ENCODE measurements at places on chromosomes 6 and 20. TPM values are rescaled to one million over a fixed set of nuclear protein-coding genes. Genes with fewer than 3 reads are reported as not detected.

The SIRPD gene
- not detected for total RNA-seq

The KCNK16 gene
- not detected for total RNA-seq

The PPP1R16B gene
- 1.9 TPM for total RNA-seq

The RAMACL gene
- 4.2 TPM for total RNA-seq

The PRR18 gene
- total RNA-seq: 5.1 TPM
